ENCODE measurements at places on chromosomes 5 and 9.

DNA sequence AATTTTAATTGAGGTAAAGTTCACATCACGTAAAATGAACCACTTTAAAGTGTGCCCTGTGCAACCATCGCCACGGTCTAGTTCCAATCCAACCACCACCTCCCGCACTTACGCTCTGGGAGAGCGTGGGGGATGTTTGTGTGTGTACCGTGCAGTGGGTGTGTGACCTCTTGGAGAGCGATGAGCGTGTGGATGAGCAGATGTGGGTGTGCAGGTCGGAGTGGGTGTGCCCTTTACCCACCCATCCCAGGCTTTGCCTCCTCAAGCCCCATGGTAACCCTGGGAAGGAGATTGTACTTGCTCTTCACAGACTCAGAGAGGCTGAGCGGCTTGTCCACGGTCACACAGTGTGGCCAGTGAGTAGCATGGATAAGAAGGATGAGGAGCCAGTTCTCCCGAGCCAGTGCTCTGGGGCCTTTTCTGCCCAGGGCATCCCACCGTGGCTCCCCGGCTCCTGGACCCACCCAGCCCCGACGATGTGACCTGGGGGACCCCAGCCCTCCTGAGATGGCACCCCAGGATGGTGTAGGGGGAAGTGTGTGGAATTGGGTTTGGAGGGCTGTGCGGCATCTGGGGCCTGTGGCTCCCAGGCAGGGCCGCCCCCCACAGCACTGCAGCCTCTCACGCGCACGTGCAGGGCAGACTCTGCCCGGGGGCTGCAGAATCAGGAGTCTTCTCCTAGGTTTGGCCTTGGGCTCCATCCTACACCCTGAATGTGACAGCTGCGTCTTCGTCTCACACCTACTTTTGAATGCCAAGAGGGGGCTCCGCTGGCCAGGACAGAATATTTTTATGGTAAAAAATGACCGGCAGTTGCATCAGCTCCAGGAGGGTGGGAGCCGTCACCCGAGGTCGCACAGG lies 13.6 kb downstream of the LHX3 start:
- no peak for DNase-seq

DNA sequence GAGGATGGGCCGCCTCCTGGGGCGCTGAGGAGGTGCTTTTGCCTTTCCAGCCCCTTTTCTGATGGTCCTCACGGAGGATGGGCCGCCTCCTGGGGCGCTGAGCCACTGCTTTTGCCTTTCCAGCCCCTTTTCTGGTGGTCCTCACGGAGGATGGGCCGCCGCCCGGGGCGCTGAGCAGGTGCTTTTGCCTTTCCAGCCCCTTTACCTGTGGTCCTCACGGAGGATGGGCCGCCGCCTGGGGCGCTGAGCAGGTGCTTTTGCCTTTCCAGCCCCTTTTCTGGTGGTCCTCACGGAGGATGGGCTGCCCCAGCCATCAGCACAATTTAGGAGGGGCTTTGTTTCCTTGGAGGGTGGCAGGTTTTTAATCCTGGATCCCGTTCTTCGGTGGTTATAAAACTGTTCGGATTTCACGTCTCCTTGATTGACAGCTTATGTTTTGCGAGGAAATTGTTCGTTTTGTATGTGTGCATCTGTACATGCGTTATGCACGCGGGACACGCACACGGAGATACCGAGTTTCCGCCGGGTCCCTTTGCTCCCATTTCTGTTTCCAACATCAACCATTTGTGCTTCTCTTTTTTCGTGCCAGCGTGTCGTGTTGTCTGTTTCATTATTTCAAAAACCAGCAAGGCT lies 34.7 kb upstream of the SLC9A3 start:
- DNase-seq, result no peak

GRCh38 chr9:99127356-99128132 lies 22.6 kb downstream of the TGFBR1 start:
- no peak for DNase-seq

- no peak for DNase-seq
Observed at GRCh38 chr9:106102821-106103220, 408.5 kb downstream of the TMEM38B start.

DNA sequence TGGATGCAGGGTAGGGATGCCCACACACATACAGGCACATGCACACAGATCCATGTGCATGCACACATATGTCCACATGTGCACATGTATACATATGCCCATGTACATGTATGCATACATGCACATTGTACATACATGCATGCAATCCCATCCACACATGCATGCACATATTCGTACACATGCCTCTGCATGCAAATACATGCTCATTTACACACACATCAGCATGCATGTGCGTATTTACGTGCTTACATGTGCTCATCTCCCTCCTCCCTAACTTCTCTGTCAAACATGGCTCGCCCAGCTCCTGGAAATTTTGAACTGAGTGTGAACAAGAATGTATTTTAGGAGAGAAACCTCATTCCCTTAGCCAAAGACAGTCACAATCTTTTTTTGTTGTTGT lies 6.2 kb downstream of the KCNT1 start:
- DNase-seq, result no peak

Data from stimulated activated CD4-positive, alpha-beta T cell treated with anti-CD3 and anti-CD28 coated beads, Interleukin-2, amount 100 ng/mL, for 24 hours (primary cell).